ENCODE measurements at places on chromosomes 6 and 20.

DNA sequence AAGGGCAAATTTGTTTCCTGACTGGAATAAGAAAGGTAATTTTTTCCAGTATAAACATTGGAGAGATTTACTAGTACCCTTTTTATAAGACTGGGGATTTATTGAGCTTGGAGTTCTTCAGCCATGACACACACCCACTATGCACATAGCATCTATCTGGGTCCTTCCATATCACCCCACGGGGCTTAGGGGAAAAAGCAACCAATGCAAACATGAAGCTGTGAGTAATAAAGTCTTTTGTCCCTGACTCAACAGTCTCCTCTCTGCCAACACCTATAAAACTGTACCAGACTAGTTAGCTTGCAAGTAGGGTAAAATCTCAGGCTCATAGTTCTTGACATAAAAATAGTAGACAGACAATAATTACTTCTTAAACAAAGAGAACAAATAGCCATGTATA, 23.4 kb downstream of the COL21A1 start:
- DNase-seq = no peak

- no peak for DNase-seq
These were observed 26.3 kb upstream of the SNRPB2 start for GRCh38 chr20:16703570-16703969.

DNA sequence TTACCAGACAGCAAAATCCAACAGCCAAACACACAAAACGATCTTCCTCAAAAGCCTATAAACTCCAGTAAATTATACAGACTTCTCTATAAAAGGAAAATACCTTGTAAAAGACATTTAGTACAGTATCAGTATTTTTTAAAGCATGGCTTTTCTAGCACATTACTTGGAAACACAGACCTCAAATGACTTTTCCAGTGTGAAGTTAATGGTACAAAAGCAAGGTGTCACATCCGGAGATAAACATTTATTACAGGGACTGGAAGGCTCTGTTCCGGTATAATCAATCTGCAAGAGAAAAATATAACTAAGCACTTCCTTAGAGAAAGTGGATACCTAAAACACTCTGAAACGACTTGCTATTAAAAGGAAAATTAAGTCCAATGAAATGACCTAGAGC, 17.1 kb downstream of the TMEM30A start:
- no peak for DNase-seq

DNA sequence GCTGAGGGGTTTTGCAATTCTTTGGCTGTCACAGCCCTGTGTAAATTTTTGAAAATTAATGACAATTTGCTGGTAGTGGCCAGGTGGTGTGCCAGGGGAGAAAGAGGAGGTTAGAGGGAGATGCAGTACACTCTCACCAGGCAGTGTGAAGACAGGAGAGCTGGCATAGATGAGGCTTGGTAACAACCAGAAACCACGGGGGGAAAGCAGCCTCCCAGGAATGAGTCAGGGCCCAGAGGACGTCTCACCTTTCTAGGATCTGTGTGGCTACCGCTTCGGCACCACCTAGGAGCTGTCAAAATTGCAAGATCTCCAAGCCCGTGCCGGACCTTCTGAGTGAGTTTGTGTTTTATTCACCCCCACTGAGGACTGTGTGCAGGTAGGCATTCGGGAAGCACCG, 171.4 kb downstream of the PACRG start:
- no peak for DNase-seq

- peak; percentile 25 for DNase-seq
These were observed 31.7 kb upstream of the UBR2 start for GRCh38 chr6:42532038-42532669.

GRCh38 chr6:48111575-48111974, 578 bp upstream of the PTCHD4 start:
- DNase-seq = no peak

DNA sequence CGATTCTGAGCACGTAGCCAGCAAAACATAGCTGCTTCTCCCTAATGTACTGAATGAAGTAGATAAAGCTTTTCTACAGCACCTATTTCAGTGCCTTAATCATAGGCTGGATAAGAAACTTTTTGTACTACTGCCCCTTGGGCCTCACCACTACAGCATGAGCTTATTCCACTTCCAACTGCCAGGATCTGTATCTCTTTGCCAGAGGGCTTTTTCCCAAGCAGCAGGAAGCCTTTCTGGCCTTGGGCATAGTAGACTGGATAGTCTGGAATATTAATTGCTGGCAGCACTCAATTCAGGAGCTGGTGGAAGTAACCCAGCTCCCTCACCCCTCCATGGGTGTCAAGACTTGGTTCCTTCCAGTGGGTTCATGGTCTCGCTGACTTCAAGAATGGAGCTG, 43.6 kb downstream of the ANKEF1 start:
- no peak for DNase-seq

All from HuH-7.5 (cell line).